ENCODE measurements at places on chromosomes 6 and 20.

- DNase-seq = peak; percentile 23
Observed at GRCh38 chr20:34190679-34191090, 50.5 kb upstream of the ASIP start.

- DNase-seq = no peak
Observed at GRCh38 chr6:65501045-65501444, 206.0 kb downstream of the EYS start.

- DNase-seq = no peak
Observed at GRCh38 chr6:16766836-16767745, 5.8 kb upstream of the ATXN1 start.

DNA sequence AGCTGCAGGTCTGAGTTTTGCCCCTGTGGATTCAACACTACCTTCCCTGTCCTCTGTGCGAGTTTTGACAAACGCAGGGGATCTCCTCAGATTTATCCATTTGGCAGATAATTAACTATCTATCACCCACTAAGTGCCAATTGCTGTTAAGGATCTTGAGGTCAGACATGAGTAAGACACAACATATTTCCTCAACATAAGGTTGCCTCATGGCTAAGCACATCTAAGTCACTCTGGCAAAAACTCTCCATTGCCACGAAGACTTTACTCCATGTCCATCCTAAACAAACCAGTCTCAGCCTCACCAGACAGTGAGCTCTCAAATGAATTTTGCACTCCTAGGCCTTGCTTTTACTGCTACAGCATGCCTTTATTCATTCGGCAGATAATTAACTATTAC, 408.4 kb downstream of the MAFB start:
- DNase-seq = no peak

DNA sequence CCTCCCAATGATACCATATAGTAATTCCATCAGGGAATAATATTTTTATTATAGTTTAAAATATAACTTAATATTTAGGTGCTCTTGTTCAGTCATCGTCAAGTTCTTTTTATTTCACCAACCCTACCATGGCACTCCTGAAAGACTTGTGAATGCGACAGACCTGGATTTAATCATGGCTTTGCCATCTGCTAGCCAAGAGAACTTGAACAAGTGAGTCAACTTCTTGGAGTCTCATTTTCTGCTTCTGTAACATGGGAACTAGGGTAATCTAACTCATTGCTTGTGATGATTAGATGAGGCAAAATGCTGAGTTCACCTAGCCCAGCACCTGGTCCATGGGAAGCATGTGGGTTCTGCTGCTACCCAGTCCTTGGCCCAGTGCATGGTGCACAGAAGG, 62.9 kb downstream of the ESR1 start:
- no peak for DNase-seq

DNA sequence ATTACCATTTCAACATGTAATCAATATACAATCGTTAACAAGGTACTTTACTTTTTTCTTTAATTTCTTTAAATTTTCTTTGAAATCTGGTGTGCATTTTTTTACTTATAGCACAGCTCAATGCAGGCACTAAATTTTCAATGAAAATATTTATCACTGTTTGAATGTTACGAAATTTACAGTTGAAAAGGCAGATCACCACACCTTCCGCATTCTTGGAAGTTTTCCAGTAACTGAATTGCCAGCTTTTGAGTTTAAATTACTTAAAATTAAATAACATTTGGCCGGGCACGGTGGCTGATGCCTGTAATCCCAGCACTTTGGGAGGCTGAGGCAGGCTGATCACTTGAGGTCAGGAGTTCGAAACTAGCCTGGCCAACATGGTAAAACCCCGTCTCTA, 309.9 kb downstream of the BMP7 start:
- DNase-seq = no peak

DNA sequence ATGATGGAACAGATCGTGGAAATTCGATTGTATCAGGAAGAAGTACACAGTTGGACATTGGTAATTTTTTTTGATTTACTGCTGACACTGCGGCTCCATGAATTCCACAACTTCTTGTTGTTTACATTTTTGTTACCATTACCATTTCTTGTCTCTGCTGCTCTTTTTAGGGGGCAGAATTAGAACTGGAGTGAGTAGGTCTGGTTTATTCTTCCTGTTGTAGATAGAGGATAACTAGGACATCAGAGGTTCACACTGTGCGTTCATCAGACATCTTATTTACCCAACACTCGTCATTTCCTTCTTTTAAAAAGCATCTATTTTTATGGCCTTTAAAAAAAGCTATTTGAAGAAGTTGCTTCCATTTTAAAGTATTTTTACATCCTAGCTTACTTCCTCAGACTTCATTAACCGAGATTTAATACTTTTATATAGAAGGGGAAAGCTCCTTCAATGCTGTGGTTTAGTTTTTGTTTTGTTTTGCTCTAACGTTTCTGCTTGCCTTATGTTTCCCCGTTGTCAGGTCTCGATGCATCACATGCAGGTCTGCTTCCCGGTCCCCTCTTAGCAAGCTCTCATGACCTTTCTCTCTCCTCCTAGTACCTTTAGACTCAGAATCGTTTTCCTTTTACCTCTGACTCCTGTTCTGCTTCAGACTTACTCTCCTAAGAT, 139.1 kb downstream of the ARID1B start:
- DNase-seq = peak; percentile 26

DNA sequence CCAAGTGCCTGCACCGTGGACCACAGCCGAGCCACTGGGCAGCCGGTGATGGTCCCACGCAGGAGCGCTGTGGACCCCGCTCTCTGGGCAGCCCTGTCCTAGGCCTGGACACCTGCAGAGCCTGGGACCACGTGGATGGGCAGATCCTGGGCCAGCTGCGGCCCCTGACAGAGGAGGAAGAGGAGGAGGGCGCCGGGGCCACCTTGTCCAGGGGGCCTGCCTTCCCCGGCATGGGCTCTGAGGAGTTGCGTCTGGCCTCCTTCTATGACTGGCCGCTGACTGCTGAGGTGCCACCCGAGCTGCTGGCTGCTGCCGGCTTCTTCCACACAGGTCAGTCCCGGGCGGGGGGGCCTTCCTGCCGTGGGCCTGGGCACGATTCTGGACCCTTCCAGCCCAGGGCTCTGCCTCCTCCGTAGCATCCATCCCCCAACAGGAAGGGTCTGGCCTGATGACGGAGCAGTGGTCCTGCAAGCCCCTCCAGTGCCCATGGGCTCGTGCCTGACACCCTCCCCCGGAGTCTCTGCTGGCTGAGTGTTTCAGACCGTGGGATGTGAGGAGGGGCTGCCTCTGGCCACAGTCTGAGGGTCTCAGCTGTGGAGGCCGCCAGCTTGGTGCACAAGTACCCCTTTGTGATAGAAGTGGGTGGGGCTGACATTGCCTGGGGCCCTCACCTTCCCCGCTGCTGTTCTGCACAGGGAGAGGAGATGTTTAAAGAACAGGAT, 572 bp downstream of the BIRC7 start:
- DNase-seq = no peak

GRCh38 chr6:25277857-25278256, 1.3 kb upstream of the CARMIL1 start:
- DNase-seq = no peak

GRCh38 chr6:75827163-75827562, 78.1 kb downstream of the MYO6 start:
- DNase-seq = no peak

- DNase-seq = no peak
Observed at GRCh38 chr6:10420546-10421157, 5.8 kb upstream of the TFAP2A start.

GRCh38 chr20:47578543-47578942, 76.9 kb downstream of the NCOA3 start:
- DNase-seq = no peak

- DNase-seq = no peak
Observed at GRCh38 chr6:85498596-85499258, 48.8 kb downstream of the NT5E start.

DNA sequence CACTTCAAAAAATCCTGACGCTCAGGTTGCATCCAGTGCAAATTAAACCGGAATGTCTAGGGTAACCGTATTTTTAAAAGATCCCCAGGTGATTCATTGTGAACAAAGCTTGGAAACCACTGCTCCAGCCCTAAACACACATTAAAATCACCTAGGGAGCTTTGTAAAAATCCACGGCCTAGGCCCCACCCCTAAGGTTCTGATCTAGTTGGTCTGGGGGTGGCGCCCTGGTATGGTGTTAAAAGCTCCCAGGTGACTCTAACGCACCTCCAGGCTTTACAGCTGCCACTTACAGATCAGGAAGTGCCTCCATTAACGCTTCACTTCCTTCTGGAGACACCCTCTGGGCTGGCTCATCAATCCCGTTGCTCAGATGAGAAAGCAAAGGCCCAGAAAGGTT, 92.2 kb downstream of the GRM4 start:
- no peak for DNase-seq

DNA sequence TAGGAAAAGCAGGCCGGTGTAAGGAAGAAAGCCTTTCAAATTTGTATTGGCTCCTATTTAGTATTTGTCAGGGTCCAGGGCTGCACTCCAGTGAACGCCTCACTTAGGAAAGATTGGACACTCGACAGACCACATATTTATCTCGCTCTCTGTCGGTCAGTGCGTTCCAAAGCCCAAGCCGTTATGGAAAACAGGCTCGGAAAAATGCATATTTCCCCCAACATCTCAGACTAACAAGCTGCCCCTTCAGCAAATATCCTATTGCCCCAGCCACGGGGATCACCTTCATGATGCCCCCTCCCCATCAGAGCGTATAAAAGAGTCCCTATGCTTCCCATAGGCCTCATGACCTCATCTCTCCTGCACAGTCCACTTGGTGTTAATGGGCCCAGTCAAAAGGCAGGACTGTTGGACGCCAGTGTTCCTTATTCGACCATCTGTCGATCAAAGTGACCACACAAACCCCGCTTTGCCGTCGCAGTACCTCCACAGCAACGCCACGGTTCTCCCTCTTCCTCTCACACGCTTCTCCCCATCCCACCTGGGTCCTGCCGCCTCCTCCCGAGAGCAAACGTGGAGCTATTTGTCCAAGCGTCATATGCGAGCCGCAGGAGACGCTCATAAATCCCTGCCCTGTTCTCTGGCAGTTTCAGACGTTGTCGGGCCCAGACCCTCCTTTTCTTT, 63.3 kb downstream of the NPEPL1 start:
- no peak for DNase-seq

DNA sequence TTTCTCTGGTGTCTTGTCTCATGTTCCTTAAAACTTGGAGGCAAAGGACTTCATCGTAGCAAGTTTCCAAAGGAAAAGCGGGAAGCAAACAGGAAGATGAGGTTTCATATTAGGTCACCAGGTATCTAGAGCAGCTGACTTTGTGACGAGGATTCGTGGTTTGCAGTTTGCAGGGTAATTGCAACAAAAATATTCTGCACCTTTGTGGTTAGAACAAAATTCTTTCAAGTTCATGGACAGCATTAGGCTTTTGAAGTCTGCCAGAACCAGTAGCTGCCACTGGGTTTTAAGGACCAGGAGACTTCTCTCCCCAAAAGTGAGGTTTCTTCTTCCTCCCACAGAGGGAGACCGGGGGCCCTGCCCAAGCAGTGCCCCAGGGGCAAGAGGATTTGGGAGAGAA, 63.4 kb downstream of the RPP40 start:
- no peak for DNase-seq

DNA sequence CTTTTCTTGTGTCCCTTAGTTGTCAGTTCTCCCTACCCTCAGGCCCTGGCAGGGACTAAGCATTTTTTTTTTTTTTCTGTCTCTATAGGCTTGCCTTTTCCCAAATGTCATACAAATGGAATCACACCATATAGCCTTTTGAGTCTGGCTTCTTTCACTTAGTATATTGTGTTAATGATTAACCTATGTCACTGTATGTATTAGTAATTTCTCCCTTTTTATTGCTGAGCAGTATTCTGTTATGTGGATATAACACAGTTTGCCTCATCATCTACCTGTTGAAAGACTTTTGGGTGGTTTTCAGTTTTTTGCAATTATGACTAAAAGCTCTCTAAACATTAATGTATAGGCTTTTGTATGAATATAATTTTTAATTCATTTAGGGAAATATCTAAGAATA, 16.0 kb upstream of the FBXO30 start:
- no peak for DNase-seq

DNA sequence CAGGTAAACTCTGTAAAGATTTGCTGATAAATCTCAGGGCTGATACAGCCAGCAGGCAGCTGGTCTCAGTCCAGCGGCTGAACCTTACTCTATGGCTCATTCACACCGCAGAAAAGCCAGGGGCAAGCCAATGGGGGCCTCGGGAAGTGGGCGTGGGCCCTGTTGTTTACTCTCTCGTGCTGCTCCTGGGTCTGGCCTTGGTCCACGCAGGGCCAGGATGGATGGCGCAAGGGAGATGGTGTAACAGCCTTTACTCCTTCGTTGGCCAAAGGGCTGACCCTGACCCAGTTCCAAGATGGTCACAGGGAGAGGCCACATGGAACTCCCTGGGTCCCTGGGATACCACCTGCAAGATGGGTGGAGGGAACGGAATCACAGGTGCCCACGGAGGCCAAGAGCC, 16.2 kb downstream of the KCNK17 start:
- DNase-seq = no peak

DNA sequence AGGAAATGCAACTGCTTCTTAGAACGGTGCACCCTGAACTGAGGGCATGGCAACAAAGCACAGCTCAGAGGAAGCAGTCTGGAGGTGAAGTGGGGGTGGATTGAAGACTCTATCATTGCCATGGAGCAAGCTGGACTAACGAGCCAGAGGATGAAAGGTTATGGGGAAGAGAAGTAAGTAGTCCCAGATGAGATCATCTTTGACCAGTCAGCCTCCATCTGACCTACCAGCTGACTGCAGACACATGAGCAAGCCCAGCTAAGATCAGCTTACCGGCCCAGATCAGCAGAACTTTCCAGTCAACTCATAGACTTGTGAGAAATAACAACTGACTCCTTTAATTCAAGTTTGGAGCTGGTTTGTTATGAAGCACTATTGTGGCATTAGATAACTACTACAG, 9.1 kb upstream of the JAG1 start:
- no peak for DNase-seq

DNA sequence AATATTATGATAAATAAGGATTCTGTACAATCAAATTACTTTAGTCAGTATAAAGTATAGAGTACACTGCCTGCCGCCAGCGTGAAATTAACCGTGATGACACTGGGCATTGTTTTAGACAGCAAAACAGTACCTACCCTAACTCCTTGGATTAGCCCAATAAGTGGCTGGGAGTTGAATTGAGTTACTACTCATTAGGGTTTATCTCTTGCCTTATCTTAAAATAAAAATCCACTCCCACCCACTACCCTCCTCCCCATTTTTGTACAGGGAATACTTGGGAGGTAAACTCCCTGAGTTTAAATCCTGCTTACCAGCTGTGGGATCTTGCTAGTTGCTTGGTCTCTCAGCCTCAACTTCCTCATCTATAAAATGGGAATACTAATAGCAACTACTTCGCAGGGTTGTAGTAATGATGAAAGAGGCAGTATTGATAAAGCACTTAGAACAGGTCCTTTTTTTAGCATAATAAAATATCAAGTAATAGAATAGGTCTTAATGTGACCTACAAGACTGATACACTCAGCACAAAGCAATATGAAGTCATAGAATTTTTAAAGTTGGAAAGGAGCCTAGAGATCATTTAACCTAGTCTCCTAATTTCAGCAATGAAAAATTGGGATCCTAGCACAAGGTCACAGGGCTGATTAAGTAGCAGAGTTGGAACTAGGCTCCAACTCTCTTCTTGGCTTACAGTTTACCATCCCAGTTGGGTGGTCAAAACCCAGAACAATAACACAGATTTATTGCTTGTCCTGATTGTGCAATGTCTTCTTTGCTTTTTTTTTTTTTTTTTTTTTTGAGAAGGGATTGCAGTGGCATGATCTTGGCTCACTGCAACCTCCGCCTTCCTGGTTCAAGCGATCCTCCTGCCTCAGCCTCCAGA, 23.8 kb downstream of the PHACTR2 start:
- DNase-seq = no peak

GRCh38 chr6:14593286-14593685, 475.7 kb downstream of the CD83 start:
- DNase-seq = no peak

GRCh38 chr6:11467364-11467763, 70.2 kb upstream of the TMEM170B start:
- DNase-seq = no peak
